MV-4-11 (cell line): ENCODE measurements at places on chromosomes 2 and 18.

DNA sequence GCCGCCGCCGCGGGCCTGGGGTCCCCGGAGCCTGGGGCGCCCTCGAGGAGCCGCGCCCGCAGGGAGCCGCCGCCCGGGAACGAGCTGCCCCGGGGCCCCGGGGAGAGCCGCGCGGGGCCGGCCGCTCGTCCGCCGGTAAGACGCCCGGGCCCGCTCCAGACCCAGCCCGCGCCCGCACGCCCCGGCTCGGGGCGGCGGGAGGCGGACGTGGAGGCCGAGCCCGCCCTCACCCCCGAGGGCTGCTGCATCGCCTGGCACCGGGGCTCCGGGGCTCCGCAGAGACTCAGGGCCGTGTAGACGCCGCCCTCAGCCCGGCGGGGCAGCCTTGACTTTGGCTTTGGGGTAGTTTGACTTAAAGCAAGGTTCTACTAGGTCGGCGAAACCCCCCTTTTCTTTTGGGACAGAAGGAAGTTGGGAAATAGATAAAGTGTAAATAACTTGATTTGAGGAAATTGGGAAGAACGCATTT, 335 bp downstream of the ERFE start:
- DNase-seq: no peak

GRCh38 chr18:59109375-59109774, 30.3 kb upstream of the SEC11C start:
- DNase-seq: no peak

DNA sequence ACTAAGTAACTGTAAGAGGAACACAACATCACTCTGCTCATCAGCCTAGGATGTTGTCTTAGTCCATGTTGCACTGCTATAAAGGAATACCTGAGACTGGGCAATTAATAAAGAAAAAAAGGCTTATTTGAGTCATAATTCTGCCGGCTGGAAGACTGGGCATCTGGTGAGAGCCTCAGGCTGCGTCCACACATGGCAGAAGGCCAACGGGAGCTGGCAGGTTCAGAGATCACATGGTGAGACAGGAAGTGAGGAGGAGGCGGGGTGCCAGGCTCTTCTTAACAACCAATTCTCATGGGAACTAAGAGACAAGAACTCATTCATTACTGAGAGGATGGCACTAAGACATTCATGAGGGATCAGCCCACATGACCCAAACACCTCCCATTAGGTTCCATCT, 46.8 kb downstream of the EPG5 start:
- no peak for DNase-seq

- no peak for DNase-seq
Observed at GRCh38 chr18:12072996-12073395, 20.6 kb upstream of the ANKRD62 start.

GRCh38 chr18:6923220-6923619, 193.7 kb downstream of the ARHGAP28 start:
- DNase-seq: no peak

DNA sequence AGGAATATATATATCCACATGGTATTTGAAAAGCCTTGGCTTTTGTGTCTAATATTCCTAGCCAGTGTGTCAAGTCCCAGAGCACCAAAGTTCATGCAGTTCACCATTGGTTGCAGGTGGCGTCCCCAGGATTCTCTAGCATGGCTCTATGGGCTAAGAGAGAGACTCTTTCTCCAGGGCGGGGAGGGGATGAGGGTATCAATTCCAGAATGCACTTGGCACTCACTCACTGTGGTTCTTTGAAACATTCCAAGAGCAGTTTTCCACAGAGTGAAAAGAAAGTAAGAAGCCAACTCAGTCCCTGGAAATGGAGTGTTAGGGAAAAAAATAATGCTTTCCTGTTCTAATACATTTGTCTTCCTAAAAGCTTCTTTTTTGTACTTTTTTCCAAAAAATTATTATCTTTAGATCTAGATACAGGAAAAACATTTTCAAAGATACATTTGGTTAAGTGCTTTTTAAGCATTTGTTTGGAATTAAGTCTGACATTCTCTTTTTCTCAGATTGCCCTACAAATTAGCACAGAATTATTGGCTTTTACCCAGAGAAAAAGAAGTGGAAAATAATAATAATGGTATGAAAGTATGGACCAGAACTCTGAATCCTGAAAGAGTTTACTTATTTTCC, 239.9 kb downstream of the PAX3 start:
- DNase-seq: no peak

GRCh38 chr2:105895990-105896764, 151.5 kb downstream of the NCK2 start:
- DNase-seq: no peak

DNA sequence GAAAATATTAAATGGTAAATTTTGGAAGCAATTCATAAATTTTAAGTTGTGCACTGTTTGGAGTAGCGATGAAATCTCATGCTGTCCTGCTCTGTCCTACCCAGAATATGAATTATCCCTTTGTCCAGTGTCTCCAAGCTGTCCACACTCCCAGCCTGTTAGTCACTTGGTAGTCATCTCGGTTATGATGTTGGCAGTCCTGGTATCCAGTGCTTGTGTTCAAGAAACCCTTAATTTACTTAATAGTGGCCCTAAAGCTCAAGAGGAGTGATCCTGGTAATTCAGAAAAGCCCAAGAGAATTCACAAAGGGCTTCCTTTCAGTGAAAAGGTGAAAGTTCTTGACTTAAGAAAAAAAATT, 71.8 kb upstream of the STAM2 start:
- DNase-seq: no peak

DNA sequence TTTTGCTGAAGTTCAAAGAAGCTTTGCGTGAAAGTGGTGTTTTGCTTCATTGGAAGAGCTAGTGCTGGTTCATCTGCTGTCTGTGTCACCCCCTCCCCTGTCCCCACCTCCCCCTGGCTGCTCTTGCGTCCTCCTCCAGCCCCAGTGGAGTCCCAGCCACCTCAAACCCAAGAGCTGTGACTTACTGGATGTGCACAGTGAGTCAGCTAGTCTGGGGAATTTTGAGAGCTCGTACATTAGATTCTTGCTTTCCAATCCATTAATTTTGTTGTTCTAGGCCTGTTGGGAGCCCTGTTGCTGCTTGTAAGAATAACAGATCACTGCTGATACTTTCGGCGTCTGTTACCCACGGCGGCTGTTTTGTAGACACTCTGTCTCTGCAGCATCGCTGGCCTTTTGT, 412.1 kb downstream of the TSN start:
- no peak for DNase-seq

GRCh38 chr18:44526705-44527415, 153.8 kb upstream of the SETBP1 start:
- no peak for DNase-seq

GRCh38 chr2:237408335-237409000, 5.5 kb downstream of the COL6A3 start:
- DNase-seq: no peak

DNA sequence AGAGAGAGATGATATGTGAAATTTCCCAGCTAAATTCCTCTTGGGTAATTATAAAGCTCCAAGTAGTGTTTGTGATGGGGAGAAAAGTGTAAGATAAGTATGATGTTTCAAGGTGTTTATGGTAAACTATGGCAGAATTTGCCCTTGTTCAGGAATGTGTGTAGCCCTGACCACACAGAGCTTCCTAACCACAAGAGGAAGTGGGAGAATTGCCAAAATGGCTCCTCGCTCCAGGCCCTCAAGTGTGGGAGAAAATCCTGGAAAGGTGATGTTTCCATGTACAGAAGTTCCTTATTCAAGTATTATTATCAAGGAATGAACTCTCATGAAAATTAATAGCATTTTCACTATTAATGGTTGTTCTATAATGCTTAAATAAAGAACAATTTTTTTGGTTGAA, 878.3 kb downstream of the TDRD15 start:
- DNase-seq: no peak

GRCh38 chr2:74003494-74004211, 18.9 kb downstream of the TET3 start:
- DNase-seq: no peak

- DNase-seq: no peak
Observed at GRCh38 chr2:103292573-103292972, 530.7 kb downstream of the TMEM182 start.

GRCh38 chr2:39128919-39129391, 8.1 kb upstream of the SOS1 start:
- DNase-seq: peak; percentile 86

GRCh38 chr2:199727801-199728200, 123.2 kb downstream of the FTCDNL1 start:
- DNase-seq: no peak

DNA sequence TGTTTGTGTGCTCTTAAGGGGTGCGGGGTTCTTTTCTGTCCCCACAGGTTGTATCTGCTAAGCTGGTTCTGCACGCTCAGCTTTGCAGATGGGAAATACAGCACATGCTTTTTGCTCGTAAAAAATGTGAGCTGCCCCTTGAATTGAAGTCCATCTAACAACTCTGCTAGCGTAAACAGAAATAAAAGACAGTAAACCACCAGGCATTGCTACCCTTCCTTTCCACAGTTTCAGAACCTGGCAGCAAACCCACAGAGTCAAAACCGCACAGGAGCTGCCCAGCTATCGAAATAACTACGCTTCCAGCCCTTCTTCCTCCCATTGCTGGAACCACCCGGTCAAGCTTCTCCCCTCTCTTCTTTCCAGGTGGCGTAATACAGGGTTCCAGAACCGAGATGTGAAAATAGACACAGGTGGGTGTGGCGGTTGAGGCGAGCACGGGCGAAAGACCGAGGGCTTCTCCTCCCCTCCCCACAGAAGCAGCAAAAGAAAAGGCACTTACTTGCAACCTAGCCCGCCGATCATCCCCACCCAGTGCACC, 479 bp downstream of the SCN9A start:
- DNase-seq: no peak

DNA sequence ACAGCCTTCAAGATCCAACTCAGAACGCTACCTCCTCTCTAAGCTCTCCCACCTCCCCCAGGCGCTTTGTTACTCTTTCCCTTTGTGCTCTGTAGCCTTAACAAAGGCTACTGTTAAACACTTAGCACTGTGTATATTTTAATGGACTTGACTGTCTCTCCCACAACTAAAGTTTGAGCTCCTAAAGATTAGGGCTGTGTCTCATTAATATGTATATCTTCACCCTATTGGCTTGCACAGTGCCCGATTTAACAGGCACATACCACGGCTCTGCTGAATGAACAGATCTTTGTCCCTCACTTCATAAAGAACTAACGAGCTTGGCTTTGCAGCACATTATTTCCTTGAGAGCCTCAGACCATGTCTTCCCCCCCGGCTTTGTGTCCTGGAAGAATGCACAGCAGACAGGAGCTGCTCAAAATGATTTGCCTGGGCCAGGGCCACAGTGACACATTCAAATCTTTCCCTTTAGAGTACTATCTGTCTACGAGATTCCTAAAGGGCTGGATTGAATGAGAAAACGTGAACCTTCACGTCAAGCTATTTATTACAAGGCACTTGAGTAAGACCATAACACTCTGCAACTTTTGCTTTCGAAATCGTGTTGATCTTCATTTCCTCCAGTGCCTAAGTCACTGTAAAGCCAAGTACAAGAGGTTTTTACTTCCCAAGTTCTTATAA, 22.1 kb downstream of the ABHD3 start:
- peak; percentile 67 for DNase-seq
